Cardiac muscle cell (in vitro differentiated cells and primary cell): ENCODE measurements at places on chromosomes 16 and 17. TPM values are rescaled to one million over a fixed set of nuclear protein-coding genes. Genes with fewer than 3 reads are reported as not detected.

- H3K36me3 ChIP-seq: no peaks in the 10 kb centered on the region
- peaks cover 33% of the 10 kb centered on the region for H3K27me3 ChIP-seq
- H3K4me3 ChIP-seq: no peak overlapping the region
- H3K4me1 ChIP-seq: no peaks in the 10 kb centered on the region
- DNase-seq: no peak
Observed at GRCh38 chr16:19172098-19172780, 4.2 kb downstream of the SYT17 start.

The CLEC18A gene
- total RNA-seq: 0.09 TPM in 1 of 2 replicates, not detected in the other

The ZNF597 gene
- 1.2 and 2.1 TPM in 2 replicates for total RNA-seq

The SLC13A2 gene
- not detected in 2 replicates for total RNA-seq

The KRT40 gene
- total RNA-seq: not detected in 2 replicates
